ENCODE measurements at places on chromosomes 11 and 22.

DNA sequence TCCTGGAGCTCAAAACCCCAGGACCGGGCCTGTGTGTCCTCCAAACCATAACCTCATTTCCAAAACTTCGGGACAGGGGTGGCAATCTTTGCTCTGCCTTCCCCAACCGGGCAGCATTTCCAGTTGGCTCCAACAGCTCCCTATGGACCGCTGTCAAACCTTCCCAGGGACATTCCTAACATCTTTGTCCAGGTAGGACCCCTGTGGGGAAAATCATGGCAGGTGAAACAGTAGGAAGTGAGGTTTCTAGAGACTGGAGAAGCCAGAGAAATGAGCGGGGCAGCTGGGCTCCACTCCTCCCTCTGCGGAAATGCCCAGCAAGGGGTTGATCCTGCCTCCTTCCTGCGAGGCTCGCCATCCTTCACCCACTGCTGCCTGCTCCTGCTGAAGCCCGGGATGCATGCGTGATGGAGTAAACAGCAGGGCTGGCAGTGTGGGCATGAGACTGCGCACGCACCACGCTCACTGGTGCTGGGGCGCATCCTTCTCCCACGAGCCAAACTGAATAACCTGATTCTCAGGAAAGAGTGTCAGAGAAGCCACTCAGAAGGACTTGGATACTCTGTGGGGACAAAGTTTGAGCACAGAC, 136.4 kb downstream of the BUD13 start:
- DNase-seq, result no peak

DNA sequence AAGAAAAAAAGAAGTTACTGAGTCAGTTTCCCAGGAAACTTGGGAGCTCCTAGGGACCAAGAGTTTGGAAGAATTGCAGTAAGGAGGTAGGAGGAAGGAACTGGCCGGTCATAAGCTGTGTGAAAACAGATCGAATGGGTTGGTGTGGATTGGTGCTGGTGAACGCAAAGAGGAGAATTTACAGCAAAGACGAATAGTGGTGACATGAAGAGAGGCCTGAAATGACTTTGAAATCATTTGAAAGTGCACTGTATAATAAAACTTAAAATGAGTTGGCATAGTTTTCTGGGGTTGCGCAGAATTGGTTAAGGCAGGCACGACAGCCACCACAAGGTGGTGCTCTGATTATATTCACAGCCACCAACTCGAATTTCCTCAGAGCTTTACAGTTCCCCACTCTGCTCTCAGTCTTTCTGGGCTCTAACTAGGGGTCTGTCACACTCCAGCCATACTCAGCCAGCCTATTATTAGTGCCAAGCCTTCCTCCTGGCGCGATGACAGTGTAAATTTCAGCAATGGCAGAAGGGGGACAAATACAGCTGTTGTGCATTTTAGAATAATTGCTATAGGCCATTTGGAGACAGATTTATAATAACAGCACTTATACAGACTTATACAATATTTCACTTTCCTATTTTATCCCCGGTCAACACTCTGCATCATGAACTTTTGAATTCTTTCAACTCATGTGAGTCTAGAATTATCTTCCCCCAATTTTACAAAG, 8.3 kb upstream of the HTR3B start:
- peak; percentile 15 for DNase-seq

DNA sequence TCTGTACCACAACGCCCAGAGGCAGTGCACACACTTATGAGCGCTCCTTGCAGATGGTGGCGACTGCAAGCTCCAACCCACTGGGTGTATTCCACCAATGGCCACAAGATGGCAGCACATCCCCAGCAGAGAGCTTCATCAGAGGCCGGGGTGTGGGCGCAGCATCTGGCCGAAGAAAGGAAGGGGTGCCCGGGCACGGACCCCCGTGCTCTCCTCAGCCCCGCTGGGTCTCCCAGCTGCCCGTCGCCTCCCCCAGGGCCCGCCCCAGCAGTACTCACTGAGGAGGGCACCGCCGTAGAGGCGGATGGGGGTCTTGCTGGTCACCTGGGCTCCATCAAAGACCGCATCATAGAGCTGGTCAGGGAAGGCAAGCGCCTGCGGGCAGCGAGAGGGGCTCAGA, 14.2 kb downstream of the TP53I11 start:
- DNase-seq, result peak; percentile 80

- DNase-seq, result no peak
These were observed 728.1 kb downstream of the BRD1 start for GRCh38 chr22:49099496-49100124.

GRCh38 chr11:134036492-134037045, 32.3 kb upstream of the JAM3 start:
- DNase-seq, result peak; percentile 28

DNA sequence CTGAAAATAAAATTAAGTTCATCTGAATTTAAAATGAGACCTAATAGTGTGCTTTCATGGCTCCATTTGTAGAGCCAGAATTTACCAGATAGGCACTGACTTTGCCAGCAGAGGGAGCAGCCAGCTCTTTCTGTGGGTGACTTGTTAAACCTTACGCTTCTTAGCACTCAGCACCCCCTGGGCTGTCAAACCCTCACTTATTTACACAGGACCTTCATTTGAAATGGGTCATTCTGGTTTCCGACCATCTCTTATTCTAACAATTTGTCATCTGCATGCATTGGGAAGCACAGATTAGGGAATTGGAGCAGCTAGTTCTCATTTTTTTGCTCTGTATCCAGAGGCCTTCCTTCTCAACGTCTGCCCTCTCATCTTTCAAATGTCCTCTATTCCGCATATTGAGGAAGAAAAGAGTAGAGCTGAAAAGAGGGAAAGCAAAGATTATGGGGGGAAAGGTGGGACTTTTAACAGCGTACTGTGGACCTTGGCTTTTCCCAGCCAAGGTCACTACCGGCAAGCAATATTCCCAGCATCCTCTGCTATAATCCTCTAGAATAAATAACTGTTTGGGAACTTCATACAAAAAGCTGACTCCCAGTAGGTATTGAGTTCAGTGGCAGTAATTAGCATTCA, 3.1 kb downstream of the ASRGL1 start:
- peak; percentile 70 for DNase-seq

Measured in CD4-positive, alpha-beta T cell treated with Interferon alpha-2 for 1 hour (primary cell).